ENCODE measurements at places on chromosomes 5 and 9.
A peak's percentile ranks its signal among the peaks of the same experiment; 100 is the strongest.

DNA sequence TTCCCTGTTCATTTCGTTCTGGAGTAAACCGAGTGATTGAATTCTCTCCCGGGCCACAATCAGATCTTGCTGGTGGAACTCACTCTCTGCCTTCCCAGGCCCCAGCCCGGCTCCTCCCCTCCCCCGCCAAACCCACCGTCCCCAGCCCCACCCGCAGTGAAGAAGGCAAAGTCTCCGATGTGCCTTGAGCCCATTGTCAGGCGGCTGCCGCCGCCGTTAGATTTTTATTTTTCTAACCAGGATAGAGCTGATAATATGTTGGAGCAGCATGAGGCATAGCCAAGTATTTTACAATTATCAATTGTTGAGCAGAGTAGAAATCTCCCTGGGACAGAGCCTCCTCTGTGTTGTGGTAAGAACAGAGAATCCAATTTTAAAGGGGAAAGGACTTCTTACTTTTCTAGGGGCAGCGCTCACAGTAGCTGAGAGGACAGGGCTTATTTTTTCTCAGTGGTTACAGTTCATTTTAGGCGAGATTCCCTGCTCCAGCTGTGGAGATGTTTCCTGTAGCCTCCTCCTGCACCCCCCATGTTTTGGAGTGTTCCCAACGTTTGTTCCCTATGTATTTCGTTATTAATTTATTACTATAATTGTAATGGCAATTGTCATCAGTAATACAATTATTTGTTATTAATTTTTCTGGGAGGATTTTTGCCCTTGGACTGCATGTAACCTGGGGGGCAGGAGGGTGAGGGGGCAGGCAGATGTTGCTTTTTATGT lies 1.3 kb downstream of the PSAT1 start:
- no peak for DNase-seq

DNA sequence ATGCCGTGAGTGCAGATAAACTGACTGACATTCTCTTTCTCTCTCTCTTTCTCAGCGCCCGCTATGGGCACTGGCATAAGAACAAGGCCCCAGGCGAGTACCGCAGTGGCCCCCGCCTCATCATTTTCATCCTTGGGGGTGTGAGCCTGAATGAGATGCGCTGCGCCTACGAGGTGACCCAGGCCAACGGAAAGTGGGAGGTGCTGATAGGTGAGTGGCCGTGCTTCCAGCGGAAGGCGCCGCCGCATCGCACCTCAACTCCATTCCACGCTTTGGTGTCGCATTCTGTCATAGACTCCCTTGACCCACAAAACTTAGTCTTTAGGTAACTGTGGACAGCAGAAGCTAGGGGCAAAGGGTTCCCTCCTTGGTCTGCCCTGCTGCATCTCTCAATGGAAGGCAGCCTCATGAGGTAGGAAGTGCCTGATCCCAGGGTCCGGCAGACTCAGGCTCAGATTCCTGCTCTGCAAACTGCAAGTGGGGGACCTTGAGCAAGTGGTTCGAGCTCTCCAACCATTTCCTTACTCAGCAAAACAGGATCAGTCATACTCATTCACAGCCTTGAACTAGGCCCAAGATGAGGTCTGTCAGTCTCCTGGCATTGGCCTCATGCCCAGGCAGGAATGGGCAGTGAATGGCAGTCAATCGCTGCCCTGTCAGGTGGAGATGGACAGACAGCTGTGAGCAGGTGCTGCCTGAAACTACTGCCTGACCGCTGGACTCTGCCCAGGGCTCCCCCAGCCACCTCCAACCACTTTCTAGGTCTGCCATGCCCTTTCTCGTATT lies 24.2 kb upstream of the CFAP157 start:
- DNase-seq = no peak

DNA sequence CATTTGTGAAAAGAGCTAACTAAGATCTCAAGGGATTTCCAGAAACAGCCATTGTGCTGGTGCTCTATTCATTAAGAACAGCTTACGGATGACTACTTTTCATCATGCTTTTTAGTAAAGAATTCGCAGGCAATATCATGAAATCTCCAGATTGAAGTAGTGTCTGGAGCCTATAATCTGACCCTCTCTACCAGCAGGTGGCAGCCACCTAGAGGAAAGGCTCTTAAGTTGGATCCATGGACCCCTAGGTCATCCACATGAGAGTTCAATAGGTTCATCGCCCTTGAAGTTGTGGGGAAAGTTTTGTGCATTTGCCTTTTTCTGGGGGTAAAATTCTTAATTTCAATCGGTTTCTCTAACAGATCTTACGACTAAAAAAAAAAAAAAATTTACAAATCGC lies 82.3 kb downstream of the SLC1A3 start:
- DNase-seq = peak; percentile 58

DNA sequence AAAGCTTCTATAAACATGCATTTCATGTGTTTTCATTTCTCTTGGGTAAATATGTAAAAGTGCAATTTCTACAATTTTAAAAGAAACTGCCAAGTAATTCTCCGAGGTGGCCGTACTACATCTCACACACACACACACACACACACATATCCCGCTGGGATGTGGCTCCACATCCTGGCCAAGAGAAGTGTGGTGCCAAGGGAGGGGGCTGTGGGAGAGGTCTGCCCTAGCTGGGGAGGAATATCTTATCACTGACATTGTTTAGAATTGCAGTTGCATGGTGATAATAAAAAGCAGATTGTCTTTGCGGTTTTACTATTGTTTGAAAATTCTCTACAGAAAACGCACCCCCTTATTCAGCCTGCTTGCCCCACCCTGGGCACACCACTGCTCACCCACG lies 558.4 kb downstream of the BNC2 start:
- DNase-seq = no peak

DNA sequence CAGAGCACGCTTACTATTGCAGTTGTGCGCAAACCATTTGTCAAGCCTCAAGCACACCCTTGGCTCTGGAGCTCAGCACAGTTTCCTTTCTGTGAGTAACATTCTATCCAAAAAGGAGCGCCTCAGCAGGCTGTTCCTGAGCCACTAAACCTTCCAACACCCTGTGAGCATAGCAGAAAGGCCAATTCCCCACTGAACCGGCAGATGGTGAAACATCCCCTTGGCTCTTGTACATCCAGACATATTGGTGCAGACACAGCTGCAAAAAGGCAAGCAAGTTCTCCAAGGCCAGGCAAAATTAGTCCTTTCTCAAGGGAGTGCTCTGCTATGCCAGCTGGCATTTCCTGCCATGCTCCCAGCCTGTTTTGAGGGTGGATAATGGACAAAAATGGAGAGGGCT lies 44.1 kb upstream of the CEMIP2 start:
- DNase-seq = no peak

DNA sequence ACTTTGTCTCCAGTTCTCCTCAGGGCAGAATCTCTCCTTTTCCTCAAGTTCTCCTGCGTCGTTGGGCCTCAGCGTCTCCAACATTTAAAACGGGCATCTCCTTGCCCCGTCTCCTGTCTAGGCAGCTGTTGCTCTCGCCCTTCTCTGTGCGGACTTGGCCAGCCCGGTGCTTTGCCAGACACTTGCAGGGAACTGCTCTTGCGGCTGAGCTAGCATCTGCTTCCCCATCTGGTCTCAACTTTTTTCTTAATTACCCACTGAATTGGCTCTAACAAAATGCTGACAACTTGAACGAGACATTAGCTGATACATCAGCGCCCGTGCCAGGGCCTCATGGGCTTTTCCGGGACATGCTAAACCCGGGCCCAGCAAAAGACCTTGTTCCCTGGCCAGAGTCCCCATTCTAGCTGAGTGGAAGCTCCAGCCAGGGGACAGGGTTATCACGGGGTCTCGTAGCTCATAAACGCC lies 25.1 kb downstream of the ZNF618 start:
- DNase-seq = no peak

- no peak for DNase-seq
These were observed 33.4 kb upstream of the ADAMTS2 start for GRCh38 chr5:179378441-179379271.

- DNase-seq = peak; percentile 18
These were observed 470 bp downstream of the HBEGF start for GRCh38 chr5:140345919-140346347.

DNA sequence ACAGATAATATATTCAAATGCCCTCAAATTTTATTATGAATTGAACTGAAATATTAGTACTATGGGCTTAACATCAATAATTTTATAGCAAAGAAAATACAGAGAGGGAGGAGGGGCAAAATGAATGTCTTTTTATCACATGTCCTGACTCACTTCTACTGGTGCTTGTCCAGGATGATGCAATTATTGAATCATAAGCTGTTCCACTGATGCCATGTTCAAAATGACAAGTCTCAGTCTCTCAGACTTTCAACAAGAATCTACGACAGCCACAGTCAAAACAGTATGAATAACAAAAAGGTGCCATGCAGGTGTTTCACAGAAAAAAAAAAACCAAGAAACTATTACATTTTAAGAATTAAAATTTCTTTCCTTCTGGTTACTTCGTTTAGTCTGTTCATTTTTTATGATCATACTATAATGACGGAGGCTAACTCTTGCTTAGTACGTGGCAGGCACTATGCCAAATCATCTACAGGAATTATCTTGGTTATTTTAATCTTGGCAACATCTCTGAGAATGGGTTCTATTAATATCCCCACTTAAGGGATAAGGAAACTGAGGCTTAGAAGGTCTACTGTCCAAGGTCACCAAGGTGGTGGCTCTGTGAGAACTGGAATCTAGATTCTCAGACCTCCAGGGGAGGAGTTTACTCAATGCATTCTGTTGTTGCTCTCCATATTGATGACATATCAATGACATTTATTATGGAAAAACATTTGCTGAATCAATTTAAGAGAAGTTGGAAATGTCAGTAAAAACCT lies 61.5 kb downstream of the NR3C1 start:
- DNase-seq = no peak

DNA sequence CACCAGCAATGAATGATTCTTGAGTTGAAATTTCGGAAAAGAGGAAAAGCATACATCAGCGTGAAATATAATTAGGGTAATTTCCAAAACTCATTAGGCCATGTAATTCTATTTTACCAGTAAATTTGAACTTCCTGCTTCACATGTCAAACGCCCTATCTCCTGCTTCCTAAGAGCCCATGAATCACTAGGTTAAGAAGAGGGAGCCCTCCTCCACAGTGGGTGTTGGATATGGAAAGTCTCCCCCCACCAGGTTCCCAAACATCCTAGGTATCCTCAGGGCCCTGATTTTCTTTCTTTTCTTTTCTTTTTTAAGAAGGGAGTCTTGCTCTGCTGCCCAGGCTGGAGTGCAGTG lies 115.2 kb downstream of the SUSD1 start:
- DNase-seq = no peak

DNA sequence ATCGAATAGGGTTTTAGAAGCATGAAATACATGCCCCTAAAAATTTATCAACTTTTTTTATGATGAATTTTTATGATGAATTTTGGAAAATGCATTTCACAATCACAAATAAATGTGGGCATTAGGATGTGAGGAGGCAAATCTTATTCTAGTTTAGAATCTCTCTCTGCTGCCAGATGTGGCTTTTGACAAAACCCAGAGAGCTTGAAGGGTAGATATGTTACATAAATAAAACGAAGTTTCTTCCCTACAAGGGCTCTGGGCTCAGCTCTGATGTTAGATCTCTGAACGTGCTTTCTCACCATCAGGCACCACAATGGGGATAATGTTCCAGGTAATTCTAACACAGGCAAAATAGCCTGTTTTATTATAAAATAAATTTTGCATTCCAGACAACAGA lies 102.3 kb upstream of the ADAMTSL1 start:
- no peak for DNase-seq

DNA sequence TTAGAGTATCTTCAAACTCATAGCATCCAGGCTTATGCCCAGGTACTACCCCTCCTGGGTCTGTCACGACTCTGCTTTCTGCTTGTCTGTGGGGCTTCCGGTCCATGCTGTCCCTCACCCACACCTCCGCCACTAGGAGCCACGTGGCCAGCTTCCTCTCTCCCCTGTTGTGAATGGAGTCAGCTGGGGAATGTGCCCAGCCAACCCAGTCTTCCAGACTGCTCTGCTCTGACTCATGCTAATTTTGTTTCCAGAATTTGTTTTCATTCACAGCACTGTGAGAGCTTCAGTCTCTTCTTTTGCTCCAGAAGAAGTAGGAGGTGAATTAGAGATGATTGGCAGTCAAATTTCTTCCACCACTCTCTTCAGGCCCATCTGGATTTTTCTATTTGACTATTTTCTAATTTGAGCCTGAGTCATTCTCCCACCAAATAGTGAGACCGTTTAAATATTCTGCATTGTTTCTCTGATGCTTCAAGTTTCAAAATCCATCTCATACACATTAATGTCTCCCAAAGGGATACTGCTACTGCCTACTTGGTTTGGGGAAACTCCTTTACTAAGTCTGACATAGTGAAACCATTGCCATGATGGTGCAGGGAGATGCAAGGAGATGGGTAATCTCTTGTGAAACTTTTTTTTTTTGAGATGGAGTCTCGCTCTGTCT lies 424.1 kb upstream of the KIF2A start:
- DNase-seq = no peak

DNA sequence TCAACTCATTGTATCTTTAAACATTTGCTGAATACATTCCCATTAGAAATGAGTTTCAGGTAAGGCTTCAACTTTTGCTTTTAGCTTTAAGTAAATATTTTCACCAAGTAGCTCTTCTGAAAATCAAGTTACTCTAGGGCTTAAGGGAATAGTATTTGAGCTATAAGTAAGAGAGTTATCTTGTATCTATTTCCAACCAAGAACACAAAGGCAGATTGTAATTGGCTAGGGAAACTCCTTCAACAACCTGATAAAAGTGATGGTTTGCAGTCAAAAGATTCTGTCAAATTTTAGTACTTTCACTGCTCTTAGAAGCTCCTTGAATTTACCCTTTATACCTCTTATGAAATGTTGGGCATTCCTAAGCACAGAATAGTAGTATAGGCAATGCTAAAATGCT lies 13.0 kb downstream of the ELL2 start:
- DNase-seq = no peak

DNA sequence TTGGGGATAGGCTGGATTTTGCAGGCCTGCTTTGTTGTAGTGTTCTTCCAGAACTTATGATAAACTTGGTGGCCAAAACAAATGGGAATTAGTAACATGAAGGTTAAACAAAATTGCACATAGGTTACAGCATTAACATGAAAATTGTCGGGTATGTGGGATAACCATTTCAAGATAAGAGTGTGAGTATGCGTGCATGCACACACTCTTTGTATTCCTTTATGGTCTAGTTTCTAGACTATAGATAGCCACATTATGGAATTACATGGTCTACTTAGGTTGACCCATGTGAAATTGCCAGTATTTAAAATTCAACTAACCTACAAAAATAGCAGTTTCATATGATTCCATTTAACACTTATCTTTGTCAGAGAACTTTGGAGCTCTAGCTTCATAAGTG lies 1.4 kb downstream of the HMGCR start:
- DNase-seq = no peak

DNA sequence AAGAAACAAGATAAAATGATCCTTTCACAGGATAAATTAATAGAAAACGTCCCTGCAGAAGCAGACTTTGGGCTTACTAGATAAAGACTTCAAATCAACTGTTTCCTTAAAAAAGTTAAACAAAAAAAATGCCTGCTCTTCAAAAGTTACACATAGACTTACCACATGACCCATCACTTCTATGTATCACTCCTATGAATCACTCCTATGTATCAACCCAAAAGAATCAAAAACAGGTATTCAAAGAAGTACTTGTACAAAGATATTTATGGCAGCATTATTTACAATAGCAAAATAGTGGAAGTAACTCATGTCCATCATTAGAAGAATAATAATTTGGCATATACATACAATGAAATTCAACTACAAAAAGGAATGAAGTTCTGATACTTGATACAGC lies 56.3 kb upstream of the PRDM9 start:
- no peak for DNase-seq
